ENCODE measurements at places on chromosomes 1 and 21. TPM values are rescaled to one million over a fixed set of nuclear protein-coding genes. Genes with fewer than 3 reads are reported as not detected.

Gene MINDY1
- total RNA-seq = 10.5 TPM

Gene HSPA13
- total RNA-seq = 209 TPM

Gene CD244
- not detected for total RNA-seq

Gene NGF
- total RNA-seq = 0.78 TPM

Gene LCE1B
- not detected for total RNA-seq

Gene GPATCH3
- 8.1 TPM for total RNA-seq

- DNase-seq = no peak
Observed at GRCh38 chr1:108749081-108749480, 2.6 kb downstream of the STXBP3 start.

DNA sequence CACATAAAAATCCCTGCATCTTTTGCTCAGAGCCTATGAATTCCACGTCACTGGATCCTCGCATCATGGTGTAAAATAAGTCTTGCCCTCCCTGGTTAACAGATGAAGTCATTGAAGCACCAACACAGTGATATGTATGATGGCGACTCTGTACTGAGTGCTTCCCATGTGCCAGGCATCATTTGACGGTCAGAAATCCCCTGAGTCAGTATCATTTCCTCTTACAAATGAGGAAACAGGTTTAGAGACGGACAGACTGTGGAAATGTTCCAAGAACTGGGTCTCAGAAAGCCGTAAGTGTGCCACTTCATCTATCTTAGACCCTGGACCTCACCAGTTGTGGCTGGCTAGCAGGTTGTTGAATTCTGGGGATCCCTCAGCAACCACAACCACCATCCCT, 5.1 kb upstream of the OLFML2B start:
- no peak for DNase-seq

- no peak for DNase-seq
Observed at GRCh38 chr1:94004924-94005323, 95.7 kb upstream of the GCLM start.

- no peak for DNase-seq
Observed at GRCh38 chr1:182003025-182003725, 58.3 kb downstream of the ZNF648 start.

DNA sequence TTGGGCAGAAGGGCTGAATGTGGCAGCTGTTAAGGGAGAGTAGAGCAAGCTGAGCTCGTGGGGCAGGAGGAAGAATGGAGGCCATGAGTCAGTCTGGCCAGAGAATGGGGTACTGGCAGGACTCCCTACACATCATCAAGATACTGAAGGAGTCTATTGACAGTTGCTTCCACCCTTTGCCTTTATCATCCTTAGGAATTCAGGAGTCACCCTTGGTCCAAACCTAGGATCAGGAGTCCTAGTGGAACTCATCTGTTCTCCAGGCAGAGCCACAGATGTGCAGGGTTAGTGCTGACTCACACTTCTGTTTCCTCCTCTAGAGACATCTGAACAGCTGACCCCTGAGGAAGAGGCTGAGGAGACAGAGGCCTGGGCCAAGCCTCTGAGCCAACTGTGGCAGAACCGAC, 18.7 kb upstream of the ST3GAL3 start:
- no peak for DNase-seq

DNA sequence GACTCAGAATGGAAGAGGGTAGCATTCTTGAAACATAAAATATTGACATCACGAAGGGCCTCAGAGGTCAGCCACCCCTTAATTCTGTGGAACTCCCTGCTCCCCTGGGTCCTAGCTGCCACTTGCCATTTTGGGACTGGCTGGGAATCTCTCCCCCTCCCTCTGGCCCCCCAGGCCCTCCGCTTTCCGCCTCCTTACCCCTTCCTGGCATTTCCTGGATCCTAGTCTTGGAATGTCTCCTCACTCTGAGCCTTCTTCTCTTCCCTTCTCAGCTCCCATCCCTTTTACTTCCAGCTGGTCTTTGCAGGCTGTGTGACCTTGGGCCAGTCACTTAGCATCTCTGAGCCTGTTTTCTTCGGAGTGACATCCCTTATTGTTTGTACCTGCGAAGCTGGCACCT, 4.5 kb downstream of the PADI1 start:
- DNase-seq = no peak

DNA sequence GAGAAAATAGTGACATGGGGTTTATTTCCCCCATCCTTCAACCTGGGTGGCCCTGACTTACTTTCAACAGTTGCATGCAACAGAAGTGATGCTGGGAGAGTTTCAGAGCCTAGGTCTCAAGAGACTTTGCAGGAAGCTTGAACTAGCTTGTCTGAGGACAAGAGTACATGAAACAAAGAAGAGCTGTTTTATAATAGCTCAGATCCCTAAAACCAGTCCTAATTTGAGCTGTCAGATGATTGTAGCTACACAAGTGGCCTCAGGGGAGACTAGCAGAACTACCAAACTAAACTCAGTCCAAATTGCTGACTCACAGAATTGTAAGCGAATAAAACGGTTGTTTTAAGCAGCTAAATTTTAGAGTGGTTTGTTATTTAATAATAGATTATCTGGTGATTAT, 17.1 kb downstream of the RC3H1 start:
- DNase-seq = no peak

GRCh38 chr1:23823767-23824166, 1.5 kb downstream of the HMGCL start:
- no peak for DNase-seq

- DNase-seq = no peak
Observed at GRCh38 chr21:42684109-42684916, 30.9 kb downstream of the PDE9A start.

GRCh38 chr1:24345334-24345733, 26.2 kb downstream of the GRHL3 start:
- DNase-seq = no peak

GRCh38 chr1:29651246-29651645, 414.9 kb downstream of the PTPRU start:
- DNase-seq = no peak

DNA sequence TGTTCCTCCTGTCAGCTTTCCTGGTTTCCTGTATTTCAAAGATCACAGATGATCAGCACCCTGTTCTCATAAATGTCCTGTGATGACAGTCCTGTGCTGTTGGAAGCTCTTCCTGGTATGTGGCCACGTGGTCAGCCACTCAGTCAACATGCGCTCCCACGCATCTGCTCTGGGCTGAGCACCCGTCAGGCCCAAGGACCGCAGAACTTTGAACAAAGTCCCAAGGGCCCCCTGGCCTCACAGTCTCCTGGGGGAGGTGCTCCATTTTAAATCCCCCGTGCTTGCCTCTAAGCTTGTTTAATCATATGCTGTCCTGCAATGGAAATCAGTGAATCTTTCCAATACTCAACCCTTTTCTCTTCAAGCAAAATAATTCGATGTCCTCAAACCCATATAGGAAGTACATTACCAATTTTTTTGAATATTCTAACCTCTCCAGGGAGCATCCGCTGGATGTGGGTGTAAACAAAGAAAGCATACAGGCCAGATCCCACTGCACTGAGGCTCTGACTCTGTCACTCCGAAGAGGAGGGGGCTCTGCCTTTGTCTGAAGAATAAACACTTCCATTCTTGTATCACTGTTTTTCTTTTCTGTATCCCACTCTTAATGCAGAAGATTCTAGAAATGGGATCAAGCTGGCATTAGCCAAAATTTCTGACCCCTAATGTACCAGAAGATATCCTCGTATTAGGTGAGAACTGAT, 250.3 kb downstream of the SDCCAG8 start:
- DNase-seq = no peak

DNA sequence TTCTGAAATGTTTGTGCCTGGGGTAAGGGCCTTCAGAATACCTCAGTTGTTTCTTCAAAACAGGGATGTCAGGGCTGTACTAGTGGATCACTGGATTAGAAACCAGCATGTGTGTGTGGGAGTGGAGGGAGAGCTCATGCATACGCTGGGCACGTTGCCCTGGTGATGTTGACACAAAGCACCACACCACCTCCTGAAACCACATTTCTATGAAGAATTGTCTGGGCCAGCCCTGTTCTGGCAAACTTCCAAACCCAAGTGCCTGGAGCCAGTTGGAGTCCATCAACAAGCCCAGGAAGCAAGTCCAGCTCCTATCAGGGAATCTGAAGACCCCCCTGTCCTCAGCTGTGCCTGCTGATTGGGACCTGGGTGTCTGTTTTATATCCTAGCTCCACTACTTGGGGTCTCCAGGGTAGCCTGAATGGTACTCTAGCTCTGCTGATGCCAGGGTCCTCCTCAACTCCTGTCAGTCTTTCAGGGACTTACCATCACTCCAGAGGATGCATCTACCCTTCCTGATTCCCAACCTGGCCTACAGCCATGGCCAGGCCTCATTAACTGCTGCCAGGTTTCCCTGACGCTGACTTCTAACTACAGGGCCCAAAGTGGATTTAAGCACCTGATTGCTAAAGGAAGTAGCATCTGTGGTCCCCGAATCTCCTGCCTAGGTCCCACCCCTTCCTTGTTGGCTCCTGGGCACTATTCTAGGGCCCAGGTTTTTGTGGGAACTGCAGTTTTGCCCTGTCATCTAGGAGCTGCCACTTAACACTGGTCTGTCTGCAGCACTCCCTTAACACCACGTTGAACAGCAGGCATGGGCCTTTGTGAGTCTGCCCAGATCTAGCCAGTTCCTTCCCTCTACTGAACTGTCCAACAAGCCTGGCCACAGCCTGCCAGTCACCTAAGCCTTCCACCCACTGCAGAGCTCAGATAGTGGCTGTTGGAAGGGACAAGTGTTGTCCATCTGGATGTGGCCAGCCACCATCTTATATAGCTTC, 45.5 kb downstream of the LPAR3 start:
- DNase-seq = peak; percentile 46

DNA sequence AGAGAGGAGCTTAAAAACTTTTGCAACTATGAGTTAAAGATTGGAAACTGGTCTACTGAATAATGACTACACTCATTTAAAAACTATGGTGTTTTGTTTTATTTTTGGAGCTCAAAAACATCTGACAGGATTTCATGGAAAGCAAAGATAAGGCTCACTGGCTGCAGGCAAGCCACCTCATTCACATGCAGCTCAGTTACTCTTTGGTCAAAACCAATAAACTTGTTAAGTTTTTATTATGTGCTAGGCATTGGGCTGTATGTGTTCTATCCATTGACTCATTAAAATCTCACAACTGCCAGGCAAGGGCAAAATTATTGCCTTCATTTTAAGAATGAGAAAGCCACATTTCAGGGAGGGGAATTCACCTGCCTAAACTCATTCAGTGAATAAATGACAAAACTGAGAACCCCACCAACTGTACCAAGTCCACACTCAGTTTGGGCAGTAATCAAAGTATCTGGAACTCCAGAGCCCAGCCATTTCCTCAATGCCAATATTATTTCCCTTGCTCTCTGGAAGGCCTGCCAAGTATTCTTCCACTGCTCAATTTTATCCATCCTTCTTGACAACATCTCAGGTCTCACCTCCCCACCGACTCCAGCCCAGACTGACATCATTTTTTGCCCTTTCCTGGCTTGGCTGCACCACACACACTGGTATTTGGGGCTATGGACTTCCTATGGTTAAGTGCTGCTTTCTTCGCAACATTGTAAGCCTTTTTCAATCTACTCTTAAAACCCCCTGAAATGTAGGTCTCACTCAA, 401.1 kb upstream of the NFIA start:
- DNase-seq = no peak

DNA sequence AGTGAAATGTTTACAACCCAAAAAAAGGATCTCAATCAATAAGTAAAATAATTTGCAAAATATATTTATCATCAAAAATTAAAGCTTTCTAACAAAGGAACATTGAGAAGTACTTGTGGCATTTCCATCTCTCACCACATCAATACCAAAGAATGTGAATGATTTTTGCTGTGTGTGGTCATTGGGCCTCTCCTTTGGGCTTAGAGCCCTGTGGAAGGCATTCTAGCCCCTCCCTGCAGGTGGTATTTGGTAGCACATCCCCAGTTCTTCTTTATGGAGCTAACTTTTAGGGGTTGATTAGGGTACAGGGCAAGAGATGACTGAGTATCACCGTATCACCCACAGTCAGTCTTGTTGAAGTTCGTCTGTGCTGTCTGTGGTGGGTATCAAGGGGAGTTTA, 294.1 kb upstream of the SGIP1 start:
- no peak for DNase-seq

- no peak for DNase-seq
Observed at GRCh38 chr1:19688041-19688842, 23.6 kb downstream of the HTR6 start.

DNA sequence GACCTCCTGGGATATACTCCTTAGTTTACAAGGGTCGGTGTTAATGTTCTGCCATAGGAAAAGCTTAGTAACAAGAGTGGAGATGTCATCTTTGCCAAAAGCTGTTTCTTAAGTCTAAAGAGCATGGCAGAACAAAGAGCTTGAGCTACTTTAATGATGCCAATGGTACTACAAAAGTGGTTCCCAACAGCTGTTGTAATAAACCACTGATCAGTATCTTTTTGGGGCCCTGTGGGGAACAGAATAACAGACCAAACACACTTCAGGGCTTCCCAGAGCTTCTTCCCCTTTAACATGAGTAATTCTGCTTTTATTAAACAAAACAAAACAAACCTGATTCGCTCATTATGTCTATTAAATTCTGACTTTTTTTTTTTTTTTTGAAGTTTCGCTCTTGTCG, 116.3 kb downstream of the NCAM2 start:
- no peak for DNase-seq

DNA sequence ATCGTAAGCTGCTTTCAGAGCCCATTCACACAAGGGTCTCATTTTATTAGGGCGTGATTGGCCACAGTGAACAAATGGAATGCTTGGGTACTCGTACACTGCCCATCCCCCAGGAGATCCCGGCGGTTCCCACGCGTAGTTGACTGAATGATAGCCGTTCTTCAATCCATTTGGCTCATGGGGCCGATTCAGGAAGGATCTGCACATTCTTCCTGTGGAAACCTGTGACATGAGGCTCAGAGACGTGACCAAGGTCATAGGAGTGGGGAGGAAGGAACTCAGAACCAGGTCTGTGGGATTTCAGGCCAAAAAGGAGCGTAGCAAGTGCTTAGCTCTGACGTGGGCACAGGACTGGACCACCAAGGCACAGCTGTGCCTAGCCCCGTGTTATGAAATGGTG, 11.7 kb downstream of the ABCG1 start:
- DNase-seq = no peak

DNA sequence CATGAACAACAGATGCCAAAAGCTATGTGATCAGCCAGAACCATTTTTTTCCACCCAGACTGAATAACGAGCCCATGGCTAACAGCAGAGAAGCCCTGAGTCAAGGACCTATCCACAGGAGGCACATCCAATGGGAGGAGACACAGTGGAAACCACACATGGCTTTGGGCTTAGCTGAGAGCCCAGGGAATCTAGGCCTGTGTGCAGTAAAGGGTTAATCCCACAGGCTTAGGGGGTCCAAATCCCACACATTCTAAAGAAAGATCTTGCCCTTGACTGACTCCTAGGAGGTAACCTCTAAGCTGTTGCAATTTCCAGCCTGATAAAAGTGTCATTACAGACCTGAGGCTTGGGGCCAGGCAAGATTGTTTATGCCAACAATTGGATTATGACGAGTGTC, 194.5 kb downstream of the DSCAM start:
- no peak for DNase-seq
